ENCODE measurements at places on chromosomes 2 and 18.

DNA sequence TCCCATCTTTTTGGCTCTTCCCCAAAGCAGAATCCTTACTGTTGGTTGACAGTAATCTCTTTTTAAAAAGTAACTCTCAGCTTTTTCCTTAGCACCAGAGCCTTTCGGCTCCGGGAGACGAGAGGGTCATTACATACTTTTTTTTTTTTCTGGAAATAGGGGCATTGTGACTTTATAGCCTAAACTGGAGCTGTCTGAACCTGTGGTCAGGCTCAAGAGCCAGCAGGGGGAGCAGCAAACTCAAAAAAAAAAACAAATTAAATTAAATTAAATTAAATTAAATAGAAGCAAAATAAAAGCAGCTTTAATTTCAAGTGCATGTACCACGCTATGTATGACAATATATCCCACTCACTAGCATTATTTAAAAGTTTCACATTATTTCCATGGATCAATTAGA is 156.6 kb downstream of the DTNA start:
- H3K27me3 ChIP-seq: no peaks in the 10 kb centered on the region
- H3K4me3 ChIP-seq: no peak overlapping the region
- no peaks in the 10 kb centered on the region for H3K4me1 ChIP-seq
- peak; percentile 19 for DNase-seq
- H3K36me3 ChIP-seq: no peaks in the 10 kb centered on the region

DNA sequence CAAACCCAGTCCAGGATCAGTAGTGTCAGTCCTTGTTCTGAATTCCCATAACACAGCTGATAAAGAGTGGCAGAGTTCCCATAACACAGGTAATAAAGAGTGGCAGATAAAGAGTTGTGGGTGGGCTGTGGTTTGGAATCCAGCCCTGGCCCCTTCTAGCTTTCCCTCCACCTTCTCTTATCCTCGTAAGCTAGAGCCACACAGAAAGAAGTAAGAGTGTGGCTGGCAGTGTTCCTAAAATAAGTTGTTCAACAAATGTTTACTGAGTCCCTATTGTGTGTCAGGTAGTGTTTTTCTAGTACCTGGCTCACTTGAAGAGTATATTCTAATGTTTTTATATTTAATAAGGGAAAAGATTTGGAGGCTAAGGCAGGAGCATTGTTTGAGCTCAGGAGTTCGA is 65.0 kb upstream of the BCL2L11 start:
- H3K4me1 ChIP-seq: no peaks in the 10 kb centered on the region
- peaks cover 79% of the 10 kb centered on the region for H3K27me3 ChIP-seq
- no peaks in the 10 kb centered on the region for H3K36me3 ChIP-seq
- no peak overlapping the region for H3K4me3 ChIP-seq
- DNase-seq: no peak

DNA sequence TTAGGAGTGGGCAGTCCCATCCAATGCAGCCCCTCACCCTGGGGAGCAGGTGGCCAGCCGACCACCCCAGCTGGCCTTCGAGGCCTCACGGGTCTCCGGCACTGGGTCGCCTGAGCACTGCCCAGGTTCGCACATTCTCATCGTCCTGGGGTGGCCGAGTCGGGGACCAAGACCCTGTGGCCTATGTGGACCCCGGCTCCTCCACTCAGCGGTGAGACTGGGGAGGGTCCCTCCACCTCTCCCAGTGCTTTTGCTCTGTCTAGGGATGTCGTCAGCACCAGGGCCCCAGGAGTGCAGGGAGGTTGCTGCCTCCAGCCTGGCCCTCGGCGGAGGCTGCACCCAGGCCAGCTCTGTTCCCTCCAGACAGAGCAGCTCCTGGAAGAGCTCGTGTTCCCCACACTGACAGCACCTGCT is 89.6 kb downstream of the TPO start:
- no peak for DNase-seq
- no peak overlapping the region for H3K4me3 ChIP-seq
- no peaks in the 10 kb centered on the region for H3K27me3 ChIP-seq
- no peaks in the 10 kb centered on the region for H3K36me3 ChIP-seq
- H3K4me1 ChIP-seq: no peaks in the 10 kb centered on the region

- H3K27me3 ChIP-seq: no peaks in the 10 kb centered on the region
- no peak overlapping the region for H3K4me3 ChIP-seq
- DNase-seq: no peak
- peaks cover 13% of the 10 kb centered on the region for H3K4me1 ChIP-seq
- H3K27ac ChIP-seq: no peak overlapping the region
Observed at GRCh38 chr18:44786257-44786656, 105.6 kb downstream of the SETBP1 start.

GRCh38 chr2:234364661-234365060 is 132.2 kb downstream of the ARL4C start:
- H3K4me1 ChIP-seq: peaks cover 13% of the 10 kb centered on the region
- DNase-seq: no peak
- no peaks in the 10 kb centered on the region for H3K27me3 ChIP-seq

All from MCF 10A (cell line).